ENCODE measurements at places on chromosomes 2 and 18.

GRCh38 chr2:150075831-150076230 is 411.6 kb downstream of the RND3 start:
- no peak for DNase-seq

- peak; percentile 94 for DNase-seq
These were observed 16.6 kb downstream of the SERTAD2 start for GRCh38 chr2:64637000-64637635.

- no peak for DNase-seq
These were observed 91.5 kb downstream of the MREG start for GRCh38 chr2:215921895-215922294.

GRCh38 chr18:79851489-79851888 is 53.8 kb downstream of the KCNG2 start:
- no peak for DNase-seq

DNA sequence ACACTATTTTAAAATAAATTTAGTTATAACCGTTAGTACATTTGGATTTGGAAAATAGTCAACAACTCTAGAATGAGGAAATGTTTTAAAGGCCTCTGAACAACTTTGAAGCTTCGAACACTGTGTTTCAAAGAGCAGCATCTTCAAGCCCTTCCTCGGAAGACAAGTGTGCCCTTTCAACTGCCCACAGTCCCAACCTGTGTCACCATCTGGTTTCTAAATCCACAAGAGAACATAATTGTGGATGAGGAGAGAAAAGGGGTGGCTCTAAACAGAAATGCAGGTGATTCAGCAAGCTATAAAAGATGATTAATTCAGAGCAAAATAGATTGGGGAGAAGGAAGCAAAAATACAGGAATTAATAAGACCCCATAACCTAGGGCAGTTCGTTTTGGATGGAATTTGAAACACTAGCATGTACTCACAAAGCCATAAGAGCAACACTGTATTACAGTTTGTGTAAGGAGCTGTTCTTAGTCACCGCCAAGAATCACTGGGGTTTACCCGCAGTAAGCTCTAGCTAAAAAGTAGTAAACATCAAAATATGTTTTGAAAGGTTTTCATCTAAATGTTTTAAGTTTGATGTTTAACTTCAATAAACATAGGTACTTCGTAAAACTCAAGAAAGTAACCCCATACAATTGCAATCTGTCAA is 160.7 kb downstream of the EIPR1 start:
- DNase-seq: no peak

GRCh38 chr2:23138701-23139100 is 246.3 kb upstream of the KLHL29 start:
- DNase-seq: no peak

DNA sequence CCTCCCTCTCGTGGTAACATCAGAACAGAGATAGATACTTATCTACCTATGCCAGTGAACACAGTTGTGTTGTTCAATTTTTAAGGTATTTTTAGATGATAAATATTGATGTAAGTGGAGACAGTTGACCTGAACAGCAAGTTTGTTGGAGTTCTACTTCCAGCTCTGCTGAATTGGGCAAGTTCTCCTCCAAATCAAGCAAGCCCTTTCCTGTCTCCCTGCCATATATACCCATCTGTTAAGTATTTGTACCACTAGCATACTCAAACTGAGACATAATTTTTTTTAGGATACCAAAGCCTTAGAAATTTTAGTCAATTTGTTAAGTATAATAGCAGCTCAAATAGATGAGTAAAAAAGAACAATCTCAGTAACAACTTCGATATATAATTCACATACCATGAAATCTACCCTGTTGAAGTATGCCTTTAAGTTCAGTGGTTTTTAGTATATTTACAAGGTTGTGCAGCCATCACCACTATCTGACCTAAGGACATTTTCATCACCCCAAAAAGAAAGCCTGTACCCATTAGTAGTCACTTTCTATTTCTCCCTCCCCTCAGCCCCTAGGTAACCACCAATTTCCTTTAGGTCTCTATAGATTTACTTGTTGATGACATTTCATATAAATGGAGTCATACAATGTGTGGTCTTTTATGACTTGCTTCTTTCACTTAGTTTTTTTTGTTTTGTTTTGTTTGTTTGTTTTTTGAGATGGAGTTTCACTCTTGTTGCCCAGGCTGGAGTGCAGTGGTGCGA is 61.8 kb downstream of the COX7A2L start:
- no peak for DNase-seq

DNA sequence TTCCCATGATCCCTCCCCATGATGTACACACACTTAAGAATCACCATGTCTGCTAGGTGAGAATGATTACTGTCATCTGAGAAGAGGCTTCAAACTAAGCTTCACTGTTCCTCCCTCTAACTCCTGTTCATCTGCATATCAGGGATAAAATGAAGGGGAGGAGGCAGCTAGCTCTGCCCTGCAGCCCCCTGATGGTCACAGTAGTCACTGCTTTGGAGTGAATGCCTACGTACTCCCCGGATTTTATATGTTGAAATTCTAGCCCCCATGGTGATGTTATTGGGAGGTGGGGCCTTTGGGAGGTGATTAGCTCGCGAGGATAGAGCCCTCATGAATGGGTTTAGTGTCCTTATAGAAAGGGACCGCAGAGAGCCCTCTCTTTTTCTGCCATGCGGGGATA is 156.4 kb downstream of the NCKAP5 start:
- no peak for DNase-seq

DNA sequence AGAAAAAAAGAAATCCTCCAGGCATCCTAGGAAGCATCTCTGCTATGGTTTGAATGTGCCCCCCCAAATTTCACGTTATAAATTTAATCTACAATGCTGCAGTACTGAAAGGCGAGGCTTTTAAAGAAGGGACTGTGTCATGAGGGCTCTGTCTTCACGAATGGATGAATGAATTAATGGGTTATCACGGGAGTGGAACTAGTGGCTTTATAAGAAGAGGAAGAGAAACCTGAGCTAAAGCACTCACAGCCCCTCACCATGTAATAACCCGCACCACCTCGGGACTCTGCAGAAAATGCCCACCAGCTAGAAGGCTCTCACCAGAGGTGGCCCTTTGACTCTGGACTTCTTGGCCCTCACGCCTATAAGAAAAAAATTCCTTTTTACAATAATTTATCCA is 27.6 kb downstream of the RNU4ATAC start:
- DNase-seq: no peak

Data from common myeloid progenitor, CD34-positive (primary cell).